ENCODE measurements at places on chromosomes 2 and 18. TPM values are rescaled to one million over a fixed set of nuclear protein-coding genes. Genes with fewer than 3 reads are reported as not detected.

Gene PPP1R1C
- total RNA-seq, result 1.5 TPM

DNA sequence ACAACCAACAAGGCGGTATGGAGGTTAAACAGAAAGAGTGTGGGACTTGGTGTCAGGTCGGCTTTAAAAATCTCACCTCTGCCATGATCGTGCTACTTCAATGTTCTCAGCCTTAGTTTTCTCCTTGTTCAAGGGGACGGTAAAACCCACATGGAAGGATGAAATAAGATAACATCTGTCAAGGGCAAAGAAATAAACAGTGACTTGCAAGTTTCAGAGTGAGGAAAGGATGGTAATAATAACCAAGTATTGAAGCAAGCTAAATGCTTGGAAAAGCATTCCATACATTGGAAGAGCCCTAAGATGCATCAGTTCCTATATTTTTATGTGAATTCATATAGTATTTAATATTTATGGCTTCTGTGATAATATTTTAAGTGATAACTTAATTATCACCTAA lies 29.8 kb upstream of the LMAN1 start:
- no peak for DNase-seq

- no peak for DNase-seq
Measured at GRCh38 chr2:41489638-41490037, 558.2 kb upstream of the PKDCC start.

DNA sequence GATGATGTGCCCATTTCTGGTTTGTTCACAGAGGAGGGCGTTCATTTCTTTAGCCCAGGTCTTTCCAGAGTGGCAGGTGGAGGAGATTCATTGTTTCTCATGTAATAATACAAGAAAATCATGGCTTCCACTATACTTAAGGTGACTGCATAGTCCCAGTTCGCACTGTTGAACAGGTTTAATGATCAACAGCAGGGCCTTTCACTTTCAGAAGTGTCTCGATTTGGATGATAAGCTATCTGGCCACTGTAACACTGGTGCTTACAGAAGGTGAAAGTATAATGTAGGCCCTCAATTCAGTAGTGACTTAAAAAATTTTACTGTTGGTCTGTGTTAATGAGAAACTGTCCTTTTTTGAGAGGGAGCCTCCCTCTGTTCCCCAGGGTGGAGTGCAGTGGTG lies 1.4 kb downstream of the RMC1 start:
- no peak for DNase-seq

GRCh38 chr2:51247252-51247805 lies 215.4 kb upstream of the NRXN1 start:
- DNase-seq, result no peak

- DNase-seq, result no peak
Measured at GRCh38 chr2:106160786-106161261, 33.3 kb downstream of the UXS1 start.
